Dermis blood vessel endothelial cell (primary cell): ENCODE measurements at places on chromosomes 7 and 10. TPM values are rescaled to one million over a fixed set of nuclear protein-coding genes. Genes with fewer than 3 reads are reported as not detected.

AMZ1 gene
- total RNA-seq, result under 0.01 TPM in 2 replicates

DNA sequence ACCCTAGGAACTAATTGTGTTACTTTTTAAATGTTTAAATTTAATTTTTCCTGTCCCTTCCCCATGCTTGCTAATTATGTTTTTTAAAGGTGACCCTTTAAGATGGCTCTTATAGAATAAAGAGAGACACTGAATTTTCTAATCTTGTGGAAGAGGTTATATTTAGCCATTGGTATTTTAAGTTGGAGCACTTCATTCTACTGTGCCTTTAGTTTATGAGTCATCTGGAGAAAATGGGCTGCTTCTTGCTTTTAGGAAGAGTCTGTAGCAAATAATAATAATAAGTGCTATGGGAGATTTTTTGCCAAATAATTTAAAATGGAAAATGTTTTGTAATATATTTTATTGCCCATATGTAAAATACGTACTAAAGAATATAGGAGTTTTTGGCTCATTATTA is 139.7 kb downstream of the ADK start:
- no peak for DNase-seq

- no peak for DNase-seq
These were observed 260.5 kb downstream of the PRPF18 start for GRCh38 chr10:13847201-13847631.

- DNase-seq, result no peak
These were observed 507.4 kb downstream of the ANKRD7 start for GRCh38 chr7:118731854-118732253.

DNA sequence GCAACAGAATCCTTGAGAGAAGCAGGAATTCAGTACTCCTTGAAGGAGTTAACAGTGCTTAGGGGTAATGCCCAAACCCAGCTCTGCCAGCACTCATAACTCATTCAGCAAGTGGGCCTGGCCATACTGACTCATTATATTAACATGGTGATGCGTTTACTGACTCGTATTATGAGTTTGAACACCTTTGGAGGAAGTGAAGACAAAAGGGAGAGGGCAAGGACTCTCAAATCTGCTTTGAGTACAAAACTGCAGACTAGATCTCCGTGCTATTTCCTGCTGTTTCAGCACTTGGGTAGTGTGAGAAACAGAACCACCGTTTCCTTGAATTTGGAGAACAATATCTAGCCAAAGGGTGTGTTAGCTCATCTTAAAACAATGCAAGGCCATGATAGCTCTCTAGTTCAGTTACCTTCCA is 30.8 kb downstream of the SLC16A9 start:
- no peak for DNase-seq

DNA sequence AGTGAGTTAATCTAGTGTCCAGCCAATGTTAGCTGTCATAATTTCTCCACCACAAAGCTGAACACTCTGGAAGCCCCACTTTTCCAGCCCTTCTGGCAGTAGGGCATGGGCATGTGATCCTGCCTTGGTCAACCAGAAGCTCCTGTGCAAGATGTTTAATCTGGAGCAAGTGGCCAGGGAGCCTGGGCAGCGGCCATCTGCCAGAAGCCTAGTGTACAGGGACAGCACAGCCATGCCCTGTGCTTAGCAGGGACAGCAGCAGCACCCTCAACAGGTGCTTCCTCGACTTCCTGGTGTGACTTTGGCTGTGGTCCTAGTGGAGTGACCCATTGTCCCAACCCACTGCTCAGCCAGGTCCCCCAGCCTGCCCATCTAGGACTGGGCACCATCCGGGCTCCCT is 10.3 kb downstream of the RBP3 start:
- no peak for DNase-seq

NEUROG3 gene
- total RNA-seq, result not detected in 2 replicates

- peak; percentile 45 for DNase-seq
These were observed 344.1 kb upstream of the PRKCQ start for GRCh38 chr10:6924166-6924565.

DNA sequence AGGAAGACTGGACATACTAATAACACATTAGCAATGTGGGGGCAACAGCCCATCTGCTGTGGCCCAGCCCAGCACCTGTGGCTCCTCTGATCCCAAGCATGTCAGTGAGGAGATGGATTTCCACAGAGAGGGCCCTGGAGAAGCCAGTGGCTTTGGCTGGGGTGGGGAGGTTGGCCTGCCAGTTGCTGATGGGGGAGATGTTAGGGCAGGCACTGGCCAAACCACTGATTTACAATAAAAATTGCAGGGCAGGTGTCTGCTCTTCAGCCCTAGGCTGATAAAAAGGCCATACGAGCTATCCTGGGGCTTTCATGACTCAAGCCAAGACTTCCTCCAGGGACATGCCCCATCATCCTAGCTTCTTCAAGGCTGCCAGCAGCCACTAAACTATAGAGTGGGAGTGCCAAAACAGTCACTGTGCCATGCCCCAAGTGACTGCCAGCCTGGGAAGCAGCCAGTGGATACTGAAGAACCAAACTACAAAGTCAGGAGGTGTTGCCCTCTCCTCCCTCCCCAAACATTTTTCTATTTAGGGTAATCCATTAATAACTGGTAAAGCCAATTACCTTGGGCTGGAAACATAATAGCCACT is 37.8 kb downstream of the DPCD start:
- DNase-seq, result no peak

GRCh38 chr7:90552521-90552920 is 43.6 kb upstream of the CDK14 start:
- peak; percentile 45 for DNase-seq

DNA sequence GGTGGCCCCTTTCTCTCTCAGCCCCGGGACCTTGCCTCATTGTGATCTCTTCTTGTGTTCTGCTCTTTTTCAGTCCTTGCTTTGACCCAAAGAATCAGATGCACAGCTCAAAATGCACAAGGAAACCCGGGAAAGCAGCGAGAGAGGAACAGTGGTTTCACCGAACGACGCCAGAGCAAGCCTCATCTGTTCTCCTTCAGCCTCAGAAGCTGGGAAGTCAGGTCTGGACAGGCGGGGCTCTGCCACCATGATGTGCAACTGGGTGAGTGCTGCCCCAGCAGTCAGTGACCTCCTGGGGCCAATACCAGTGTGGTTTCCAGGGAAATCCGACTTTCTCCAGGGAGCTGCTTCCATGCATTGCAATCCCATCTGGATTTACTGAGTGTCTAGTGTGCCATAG is 133.4 kb downstream of the PRKCQ start:
- DNase-seq, result no peak

MCM10 gene
- total RNA-seq, result 6.3 and 19.5 TPM in 2 replicates

CCDC172 gene
- total RNA-seq, result not detected in 2 replicates

ATRNL1 gene
- total RNA-seq, result 0.17 and 1.5 TPM in 2 replicates

DNA sequence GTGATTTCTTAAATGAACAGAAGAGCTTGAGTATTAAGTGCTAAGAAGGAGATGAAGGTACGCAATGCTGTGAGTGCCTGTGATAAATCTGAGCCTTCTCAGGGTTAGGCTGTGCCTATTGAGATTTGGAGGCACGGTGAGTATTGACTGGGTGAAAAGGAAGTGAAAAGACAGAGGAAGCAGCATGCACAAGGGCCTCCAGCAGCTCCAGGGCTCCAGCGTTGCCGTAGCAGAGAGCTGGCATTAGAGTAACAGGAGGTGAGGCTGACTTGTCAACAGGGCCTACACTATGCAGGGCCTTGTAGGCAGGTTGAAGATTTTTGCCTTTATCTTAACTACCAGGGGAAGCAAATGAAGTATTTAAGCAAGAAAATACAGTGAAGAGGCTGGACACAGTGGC is 54.1 kb upstream of the PDCD4 start:
- DNase-seq, result no peak

GRCh38 chr7:116525298-116525912 is 569 bp downstream of the CAV1 start:
- peak; percentile 37 for DNase-seq

DNA sequence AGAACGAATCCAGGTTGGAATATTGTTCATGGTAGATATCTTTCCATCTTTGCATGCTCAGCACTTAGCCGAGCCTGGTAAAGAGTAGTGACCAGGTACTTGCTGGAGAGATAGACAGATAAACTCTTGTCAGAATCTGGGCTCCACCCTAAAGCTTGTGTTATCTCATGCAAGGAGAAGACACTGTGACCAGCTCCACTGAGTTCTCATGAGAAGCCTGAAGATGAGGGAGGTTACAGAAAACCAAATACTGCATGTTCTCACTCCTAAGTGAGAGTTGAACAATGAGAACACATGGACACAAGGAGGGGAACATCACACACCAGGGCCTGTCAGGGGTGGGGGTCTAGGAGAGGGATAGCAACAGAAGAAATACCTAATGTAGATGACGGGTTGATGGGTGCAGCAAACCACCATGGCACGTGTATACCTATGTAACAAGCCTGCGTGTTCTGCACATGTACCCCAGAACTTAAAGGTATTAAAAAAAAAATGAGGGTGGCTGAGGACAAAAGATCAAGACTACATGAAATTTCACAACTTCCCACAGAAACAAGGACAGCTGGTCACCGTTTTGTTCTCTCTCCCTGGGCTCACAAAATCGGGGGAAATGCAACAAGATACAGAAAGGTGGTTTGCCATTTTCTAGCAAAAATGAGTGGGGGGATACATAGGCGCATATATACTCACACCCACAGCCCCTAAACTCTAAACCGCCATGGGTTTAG is 17.4 kb downstream of the DLG5 start:
- no peak for DNase-seq

MYPN gene
- under 0.01 TPM in 1 of 2 replicates, not detected in the other for total RNA-seq

- no peak for DNase-seq
These were observed 7.6 kb downstream of the IQCE start for GRCh38 chr7:2566348-2566889.

GRCh38 chr7:129841465-129841864 is 111.3 kb downstream of the UBE2H start:
- no peak for DNase-seq

DNA sequence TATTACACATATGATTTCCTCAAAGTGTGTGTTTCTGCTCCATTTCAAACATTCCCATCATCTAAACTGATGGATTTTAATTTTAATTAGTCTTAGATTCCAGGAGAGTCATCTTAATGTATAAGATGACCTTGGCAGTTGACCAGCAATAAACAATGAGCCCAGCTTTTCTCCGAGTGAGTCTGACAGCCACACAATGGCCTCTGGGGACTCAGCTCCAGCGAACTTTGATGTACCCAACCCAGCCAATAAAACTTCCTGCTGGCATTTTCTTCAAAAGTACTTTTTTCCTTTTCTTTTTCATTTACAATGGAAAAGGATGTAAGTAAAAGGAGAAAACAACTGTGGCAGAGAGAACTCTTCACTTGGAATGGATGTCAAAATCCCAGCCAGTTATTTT is 139.1 kb upstream of the CTBP2 start:
- DNase-seq, result no peak

DNA sequence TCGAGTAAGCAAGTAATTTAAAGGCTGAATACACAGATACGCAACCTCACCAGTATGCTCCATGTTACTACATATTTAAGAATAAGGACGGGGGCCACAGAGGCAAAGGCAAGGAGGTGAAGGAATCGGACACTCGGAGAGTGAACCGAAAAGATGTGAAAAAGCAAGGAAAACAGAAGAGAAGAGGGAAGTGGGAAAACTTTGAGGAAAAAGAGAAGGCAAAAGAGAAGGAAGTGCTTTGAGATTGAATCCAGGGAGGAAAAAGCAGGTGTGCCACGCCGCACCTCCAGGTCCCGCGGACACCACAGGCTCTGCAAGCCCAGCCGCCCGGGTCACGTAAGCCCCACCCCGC is 367 bp upstream of the AVL9 start:
- no peak for DNase-seq

UCN3 gene
- not detected in 2 replicates for total RNA-seq

PLCE1 gene
- 2.7 and 3.6 TPM in 2 replicates for total RNA-seq

GRCh38 chr7:22765609-22766008 is 38.6 kb downstream of the IL6 start:
- no peak for DNase-seq

DNA sequence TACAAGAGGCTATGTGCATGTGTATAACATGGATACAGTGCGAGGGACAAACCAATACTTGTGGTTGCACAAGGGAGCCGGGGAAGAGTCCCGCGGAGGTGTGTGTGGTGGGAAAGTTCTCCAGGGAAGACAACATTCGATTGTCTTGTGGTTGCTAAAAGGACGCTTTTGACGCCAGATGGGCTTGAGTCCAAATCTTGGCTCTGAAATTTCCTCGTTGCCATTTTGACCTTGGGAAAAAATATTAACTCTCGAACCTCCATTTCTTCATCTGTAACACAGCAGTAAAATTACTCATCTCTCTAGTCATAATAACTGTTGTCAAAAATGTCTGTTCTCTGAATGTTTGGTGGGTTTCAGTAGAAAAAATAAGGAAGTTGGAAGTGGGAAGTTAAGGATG is 16.5 kb downstream of the PLXDC2 start:
- DNase-seq, result no peak

CEP41 gene
- 11.4 and 12.4 TPM in 2 replicates for total RNA-seq

DNA sequence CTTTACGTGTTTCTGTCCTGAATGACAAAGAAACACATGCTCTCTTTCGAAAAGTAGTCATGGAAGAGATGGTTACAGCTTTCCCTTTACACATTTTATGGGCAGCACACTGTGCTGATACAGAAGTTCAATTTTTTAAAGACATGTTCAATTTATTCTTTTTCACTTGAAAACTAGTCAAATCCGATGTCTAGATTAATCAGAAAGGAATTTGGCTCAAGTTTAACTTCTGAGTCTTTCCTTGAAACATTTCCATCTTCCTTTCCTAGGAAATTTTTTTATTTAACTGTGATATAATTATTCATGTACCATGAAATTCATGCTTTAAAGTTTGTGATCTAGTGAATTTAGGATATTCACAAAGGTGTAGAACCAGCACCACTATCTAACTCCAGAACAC is 360.1 kb downstream of the TNS3 start:
- no peak for DNase-seq

DNA sequence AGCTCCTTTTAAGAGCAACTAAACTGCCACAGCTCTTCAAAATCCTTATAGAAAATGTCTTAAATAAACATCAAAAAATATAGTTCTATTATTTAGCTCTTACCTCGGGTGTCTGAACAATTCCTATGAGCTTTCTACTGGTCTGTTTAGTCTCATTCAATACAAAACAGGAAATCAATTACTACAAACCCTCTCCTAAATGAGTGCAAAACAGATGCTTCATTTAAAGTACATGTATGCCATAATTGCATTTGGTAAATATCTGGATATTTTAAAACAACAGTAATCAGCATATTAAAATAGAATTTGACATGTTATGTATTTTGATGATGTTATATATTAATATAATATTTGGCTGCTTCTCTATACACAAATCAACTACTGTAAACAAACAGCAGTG is 38.5 kb upstream of the MTPN start:
- DNase-seq, result no peak

- DNase-seq, result no peak
These were observed 64.4 kb downstream of the ENO4 start for GRCh38 chr10:116913695-116914094.
